ENCODE measurements at places on chromosomes 5 and 9.
A peak's percentile ranks its signal among the peaks of the same experiment; 100 is the strongest.

DNA sequence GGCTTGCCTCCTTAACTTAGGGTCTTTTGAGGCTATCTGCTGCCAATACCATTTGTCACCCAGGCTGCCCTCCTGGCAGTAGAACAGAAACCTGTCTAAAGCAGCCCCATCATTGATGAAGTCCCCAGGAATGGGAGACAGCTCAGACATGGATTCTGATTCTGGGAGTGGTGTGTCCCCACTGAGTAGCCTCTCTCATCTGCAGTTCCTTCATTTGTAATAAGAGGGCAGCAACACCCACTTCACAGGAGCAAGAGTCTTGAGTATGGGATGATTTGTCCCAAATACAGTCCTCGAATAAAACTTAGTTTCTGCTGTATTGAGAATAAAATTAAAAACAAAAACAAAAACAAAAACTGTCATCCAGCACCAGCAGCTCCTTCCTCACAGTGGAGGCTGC is 167.6 kb downstream of the ASTN2 start:
- peak; percentile 34 for DNase-seq

GRCh38 chr9:115466756-115467155 is 348.8 kb upstream of the TNC start:
- no peak for DNase-seq

DNA sequence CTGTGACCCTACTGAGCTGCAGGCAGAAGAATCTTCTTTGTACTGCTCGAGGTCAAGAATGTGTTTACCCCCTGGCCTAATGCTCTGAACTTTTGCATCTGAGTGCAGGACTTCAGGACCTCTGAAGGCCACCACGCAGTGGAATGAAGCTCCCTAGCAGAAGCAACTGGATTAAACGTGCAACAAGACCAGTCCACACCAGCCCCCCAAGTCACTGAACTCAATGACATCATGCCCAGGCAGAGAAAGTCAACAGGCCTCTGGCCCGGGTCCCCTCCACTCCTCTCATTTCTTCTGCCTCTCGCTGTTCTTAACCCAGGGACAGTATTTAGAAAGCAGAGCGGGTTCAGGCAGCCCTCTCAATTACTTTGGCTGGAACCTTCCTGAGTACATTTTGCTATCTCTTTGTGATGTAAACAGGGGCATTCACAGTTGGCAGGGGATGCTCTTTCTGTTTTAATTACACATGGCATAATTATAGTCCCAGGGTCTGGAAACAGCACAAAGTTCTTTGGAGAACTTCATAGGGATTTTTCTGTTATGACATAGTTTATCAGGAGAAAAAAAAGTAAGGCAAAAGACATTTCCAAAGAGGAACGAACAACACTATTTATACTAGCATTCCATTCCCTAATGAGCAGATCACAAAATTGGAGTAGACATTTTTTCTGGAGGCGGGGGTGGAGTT is 108.2 kb upstream of the SPATA31D4 start:
- no peak for DNase-seq

DNA sequence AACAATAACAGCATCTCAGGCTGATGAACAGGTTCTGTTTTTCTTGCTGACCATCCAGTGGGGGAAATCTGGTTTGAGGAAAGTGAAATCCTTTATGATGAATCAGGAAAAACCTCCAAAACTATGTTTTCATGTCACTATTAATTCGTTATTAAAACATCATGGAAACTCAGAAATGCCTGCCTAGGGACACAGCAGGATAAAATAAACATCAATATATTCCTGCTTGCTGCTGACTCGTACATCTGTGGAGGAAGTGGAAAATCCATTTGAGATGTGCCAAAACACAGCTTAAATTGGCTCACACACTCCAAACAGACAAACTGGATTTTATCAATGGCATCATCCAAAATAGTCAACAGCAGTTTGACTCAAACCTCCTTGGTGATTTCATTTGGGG is 53.0 kb downstream of the TEK start:
- DNase-seq = no peak

GRCh38 chr5:67222243-67223025 is 25.8 kb upstream of the CD180 start:
- DNase-seq = no peak

GRCh38 chr5:162068412-162068811 is 839 bp downstream of the GABRG2 start:
- DNase-seq = peak; percentile 45

DNA sequence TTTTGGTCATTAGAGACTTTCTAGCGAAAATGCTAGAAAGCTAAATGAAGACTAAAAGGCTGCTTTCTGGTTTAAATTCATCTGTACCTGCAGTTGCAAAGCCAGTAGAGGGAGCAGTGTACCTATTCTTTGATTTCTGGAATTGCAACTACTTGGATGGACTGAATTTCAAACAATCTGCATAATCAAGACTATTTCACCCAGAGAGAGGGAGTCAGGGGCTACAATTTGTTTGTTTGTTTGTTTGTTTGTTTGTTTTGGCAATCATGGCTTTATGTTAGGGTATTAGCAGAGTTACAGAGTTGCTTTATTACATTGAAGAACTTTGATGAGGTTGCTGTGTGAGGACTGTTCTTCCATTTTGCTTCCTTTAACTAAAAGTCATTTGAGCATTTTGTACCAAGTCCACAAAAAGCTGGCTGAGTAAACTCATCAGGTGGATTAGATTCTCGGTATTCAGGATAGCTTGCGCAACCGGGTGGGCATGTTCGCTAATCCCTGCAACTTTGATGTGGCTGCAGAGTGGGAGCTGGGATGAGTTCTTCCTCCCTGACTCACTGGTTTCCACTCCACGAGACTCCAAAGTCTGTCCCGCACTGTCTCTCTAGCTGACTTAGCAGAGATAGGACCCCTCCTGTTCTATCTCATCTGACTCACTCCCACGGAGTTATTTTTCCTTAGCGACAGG is 80.0 kb upstream of the TUT7 start:
- DNase-seq = peak; percentile 84

DNA sequence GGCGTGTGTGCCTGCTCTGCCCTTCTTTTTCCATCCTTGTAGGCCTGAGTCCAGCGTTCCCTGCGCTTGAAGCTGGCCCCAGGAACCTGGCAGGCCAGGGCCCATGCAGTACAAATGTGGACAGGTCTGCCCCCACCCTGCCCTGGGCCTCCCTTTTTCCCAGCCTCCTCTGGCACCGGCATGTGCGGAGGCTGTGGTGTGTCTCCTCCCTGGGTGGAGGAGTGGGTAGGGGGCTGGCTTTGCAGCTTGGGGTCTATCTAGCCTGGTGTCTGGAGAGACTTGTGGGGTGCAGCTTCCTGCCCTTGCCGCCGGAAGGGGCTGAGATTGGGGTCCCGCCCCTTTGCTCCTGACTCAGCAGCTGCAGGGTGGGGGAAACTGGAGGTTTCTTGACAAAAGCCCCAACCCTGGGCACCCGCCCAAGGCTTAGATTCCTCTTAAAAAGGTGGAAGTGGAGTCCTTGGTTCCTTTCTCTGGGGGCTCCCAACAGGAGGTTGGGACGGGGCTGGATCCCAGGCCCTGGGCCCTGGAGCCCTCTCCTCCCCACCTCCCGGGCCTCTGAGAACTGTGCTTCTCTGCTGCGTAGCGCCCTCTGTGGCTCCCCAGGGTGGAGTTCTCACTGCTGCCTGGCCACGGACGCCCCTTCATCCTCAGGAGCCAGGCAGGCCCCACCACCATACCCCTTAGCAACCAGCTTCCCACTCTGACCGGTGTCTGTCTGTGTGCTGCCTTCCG is 18.0 kb downstream of the RXRA start:
- DNase-seq = peak; percentile 45

DNA sequence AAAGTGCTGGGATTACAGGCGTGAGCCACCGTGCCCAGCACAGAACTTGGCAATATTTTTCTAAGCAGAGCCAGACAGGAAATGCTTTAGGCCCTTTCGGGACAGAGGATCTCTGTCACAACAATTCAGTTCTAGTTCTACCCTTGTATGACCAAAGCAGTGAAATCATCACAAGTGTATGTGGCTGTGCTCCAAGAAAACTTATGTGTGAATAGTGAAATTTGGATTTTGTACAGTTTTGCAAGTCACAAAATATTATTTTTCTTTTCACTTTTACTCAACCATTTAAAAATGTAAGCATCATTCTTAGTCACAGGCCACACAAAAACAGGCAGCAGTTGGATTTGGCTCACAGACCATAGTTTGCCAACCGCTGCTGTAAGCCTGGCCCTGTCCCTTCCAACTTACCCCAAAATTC is 20.4 kb upstream of the PRUNE2 start:
- no peak for DNase-seq

- no peak for DNase-seq
Observed at GRCh38 chr9:136882109-136882946, 4.0 kb upstream of the TRAF2 start.

GRCh38 chr5:100772548-100772947 is 130.5 kb downstream of the ST8SIA4 start:
- no peak for DNase-seq

DNA sequence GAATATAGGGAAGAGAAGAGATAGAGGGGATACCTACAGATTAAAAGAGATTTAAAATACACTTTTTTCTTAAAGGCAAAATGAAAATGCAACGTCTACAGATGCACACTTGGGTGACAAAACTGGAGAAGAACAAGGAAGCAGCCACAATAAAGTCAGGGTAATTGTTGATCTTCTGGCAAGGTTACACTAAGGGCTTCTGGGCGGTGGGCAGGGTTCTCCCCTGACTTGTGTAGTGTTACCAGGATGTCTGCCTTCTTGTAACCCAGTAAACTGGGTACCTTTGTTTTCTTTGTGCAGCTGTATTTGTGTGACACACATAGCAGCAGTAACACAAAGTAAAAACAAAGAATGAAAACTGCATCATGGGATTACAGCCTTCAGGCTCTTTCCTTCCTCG is 37.8 kb downstream of the EPB41L4B start:
- DNase-seq = no peak

GRCh38 chr5:58786711-58787303 is 203.9 kb downstream of the RAB3C start:
- no peak for DNase-seq

- DNase-seq = no peak
Observed at GRCh38 chr9:87275047-87275725, 222.5 kb upstream of the DAPK1 start.
